Activated naive CD4-positive, alpha-beta T cell (primary cell): ENCODE measurements at places on chromosomes 6 and 20.

DNA sequence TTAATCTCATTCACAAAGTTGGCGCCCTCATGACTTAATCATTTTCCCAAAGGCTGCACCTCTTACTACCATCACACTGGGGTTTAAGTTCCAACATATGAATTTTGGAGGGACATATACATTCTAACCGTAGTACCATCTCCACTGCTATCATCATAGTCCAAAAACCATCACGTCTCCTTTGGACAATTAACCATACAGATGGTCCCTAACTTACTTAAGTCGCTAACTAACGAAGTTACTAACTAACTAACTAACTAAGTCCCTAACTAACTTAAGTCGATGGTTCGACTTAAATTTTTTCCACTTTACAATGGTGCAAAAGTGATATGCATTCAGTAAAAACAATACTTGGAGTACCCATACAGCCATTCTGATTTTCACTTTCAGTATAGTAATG is 24.0 kb upstream of the TBC1D22B start:
- no peak for DNase-seq

DNA sequence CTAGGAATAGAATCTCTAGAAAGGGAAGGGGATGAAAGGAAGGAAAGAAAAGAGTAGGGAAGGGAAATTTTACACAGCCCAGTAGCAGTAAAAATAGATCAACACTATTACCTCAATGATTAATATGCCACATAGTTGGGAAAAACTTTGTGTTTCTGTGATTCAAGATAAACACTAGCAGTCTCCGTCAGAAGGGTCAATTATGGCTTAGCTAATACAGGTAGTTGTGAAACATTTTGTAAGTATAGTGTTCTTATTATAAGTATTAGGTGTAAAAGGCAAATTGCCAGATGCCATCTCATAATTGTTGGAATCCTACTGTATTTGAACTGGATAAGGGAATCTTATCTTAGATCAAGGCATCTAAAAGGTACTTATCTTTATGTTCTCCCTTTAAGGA is 165.7 kb downstream of the MTFR2 start:
- no peak for DNase-seq

DNA sequence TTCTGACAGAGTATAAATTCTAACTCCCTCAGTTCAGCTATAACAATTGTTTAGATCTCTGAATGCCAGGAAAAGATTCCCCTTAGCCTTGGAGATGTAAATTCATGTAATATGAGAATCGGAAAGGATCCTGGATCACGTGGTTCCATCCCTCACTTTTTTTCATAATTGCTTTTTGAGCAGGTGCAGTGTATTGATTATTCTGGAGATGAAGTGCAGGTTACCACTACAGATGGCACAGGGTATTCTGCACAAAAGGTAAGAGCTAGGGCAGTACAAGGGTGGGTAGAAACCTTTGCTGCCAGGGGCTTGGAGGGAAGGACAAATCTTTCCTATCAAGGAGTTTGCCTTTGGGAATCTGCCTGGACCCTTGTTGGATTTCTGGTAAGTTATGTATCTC is 52.7 kb downstream of the KDM1B start:
- no peak for DNase-seq

DNA sequence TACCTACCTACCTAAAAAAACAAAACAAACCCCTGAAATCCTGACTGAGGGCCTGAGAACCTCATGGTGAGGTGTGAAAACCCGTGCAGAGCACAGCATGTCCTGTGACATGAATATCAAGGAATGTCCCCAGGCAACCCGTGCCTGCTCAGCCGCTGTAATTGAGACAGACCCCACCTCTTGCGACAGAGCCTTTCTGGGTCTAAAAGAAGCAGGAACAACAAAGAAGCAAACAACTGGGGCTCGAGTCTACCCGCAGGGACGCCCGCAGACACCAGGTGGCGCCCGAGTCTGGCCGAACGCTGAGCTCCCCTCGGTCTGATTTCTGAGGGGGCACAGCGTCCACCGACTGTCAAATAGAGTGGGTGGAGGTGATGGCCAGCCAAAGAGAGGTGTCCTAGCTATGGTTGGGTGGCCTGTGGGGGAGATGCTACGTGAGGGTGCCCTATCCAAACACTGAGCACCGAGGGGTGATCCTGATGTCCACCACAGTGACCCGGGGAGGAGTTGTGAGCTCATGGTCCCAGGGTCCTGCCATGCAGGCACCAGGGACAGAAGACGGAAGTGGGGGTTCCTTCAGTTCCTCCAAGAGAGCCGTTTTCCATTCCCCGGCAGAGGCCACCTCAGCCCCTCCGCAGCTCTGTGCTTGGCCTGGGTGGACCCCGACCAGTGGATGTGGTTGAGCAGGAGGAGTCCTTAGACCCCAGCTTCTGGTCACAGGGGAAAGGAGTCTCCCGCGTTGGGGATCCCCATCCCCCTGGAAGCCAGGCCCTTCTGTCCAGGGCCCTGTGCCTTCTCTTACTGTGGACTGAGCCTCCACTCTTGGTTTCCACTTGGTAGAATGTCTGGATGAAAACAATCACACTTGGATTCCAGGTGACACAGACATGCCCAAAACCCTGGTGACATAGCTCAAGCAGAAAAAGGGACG is 268.2 kb downstream of the CDC5L start:
- peak; percentile 63 for DNase-seq

- no peak for DNase-seq
These were observed 31.9 kb upstream of the TCP11 start for GRCh38 chr6:35173044-35173426.

DNA sequence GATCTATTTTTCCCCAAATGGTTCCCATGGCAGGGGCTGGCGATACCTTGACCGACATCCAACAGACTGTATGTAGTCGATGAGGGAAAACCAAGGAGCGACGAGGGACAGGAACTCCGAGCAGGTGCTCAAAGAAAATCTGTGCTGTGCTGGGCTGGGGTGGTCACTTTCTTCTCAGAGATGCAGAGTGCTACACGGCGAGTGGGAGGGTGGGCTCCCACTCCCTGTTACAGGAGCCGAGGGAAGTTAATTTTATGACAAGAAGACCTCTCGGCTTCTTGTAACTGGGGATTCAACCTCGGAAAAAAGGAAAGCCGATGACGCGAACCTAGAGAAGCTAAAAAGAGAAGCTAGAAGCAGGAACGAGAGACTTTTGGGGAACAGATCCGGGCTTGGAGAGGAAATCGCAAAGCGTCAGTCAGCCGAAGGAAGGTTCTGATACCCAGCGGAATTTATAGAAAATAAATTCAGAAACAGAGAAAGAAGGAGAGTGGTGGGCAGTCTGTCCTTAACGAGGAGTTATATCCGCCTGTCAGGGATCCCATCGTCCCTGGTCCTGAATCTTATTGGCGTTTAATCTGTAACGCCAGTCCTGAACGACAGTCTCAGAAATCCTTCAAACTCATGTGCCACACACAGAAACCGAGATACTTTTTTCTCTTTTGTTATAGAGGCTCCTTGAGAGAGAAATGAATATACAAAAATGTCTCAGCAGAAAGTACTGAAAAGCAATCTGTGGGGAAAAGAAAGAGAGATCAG is 84.6 kb upstream of the ZNF322 start:
- DNase-seq, result no peak

DNA sequence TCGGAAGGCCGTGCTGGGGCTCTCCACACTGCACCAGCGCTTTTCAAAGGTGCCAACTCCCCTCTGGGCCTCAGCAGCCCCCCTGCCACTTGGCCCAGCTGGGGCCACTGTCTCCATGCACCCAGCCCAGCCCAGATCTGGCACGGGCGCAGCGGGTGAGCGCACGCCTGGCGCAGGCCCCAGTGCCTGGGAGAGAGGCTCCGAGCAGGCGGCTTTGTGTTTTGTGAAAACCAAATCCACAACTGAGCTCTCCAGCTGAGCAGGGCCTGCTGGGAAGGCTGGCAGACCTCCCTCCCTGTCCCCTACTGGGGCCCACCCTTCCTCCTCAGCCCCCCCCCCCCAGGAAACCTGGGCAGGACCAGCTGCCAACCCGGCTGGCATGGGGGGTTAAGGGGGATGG is 17.0 kb downstream of the MDGA1 start:
- DNase-seq, result no peak

GRCh38 chr6:155235087-155235486 is 28.7 kb upstream of the CLDN20 start:
- no peak for DNase-seq

DNA sequence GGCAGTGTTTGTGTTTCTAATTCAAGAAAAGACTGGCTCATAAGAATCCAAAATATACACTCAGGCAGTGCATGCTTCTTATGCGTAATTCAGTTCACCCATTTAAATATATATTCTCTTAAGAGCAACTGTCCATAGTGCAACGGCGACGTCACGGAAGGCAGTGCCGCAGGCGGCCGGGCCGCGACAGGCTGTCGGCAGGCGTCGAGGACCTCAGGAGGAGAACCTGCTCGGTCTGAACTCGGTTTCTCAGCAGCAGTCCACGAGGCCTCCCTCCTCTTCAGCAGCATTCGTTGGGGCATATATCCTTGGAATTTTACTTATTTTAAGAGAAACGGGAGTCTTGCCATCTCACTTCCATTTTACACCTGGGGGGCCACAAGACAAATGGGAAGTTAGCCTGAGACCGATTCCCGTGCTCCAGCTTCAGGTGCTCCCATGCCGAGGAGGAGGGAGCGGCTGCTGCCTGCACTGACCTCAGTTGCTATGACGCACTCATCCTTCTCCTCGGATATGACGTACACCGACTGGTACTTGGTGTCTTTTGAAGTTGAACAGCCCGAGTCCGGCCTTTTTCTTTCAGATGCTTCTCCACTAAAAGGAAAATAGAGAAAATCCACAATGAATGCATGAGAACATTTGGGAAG is 8.2 kb downstream of the DLL1 start:
- DNase-seq, result no peak

GRCh38 chr6:5684320-5685053 is 322.2 kb downstream of the NRN1 start:
- no peak for DNase-seq

DNA sequence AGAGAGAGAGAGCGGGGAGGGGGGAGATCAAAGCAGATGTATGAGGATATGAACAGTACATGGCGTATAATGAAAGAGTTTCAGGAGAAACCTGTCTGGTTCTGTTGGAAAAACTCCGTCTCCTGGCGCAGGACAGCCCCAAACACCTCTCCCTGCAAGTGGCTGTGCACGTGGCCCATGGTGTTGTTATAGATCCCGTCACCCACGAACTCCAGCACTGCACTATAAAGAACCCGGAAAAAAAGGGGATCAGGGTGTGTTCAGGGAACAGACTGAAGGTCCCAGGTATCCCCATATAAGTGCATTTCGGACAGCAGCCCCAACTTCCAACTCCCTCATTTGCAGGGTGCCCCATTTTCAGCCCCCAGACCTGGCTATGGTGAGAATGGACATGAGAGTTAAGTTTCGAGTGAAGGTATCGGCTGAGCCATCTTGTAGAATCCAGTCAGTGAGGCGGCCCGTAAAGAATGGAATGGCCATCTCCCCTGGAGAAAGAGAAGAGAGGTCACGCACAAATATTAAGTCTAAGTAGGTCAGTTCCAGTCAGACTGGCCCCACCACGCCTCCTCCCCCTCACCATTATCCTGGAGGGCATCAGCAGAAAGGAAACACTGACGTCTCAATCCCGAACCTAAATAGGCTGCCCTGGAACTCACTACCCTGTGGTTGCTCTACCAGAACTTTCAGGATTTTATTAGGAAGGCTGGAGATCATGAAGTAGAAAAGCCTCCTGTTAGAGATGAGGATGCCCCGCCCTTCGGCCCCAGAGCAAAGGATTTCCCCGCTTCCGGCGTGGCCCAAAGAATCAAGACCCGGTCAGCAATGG is 1.3 kb downstream of the TAP1 start:
- no peak for DNase-seq

GRCh38 chr20:38034108-38034649 is 633 bp downstream of the RPRD1B start:
- DNase-seq, result no peak

DNA sequence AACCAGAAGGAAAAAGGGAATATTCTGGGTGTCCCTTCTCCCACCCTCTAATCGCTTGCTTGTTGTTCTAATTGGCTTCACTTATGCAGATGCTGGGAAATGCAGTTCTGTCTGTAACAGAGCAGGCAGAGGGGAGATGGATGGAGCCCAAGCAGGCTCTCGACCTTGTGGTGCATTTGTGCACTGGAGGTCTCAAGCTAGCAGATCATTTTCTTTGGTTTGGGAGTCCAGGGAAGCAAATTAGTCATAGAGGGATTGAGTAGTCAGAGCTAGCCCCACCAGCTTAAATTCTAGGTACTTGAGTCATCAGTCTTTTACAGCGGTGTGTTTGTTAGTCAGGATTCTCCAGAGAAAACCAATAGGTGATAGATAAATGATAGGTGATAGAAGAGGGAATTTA is 234.7 kb upstream of the ECI2 start:
- no peak for DNase-seq

- DNase-seq, result no peak
These were observed 22.6 kb downstream of the UST start for GRCh38 chr6:148769304-148769968.

DNA sequence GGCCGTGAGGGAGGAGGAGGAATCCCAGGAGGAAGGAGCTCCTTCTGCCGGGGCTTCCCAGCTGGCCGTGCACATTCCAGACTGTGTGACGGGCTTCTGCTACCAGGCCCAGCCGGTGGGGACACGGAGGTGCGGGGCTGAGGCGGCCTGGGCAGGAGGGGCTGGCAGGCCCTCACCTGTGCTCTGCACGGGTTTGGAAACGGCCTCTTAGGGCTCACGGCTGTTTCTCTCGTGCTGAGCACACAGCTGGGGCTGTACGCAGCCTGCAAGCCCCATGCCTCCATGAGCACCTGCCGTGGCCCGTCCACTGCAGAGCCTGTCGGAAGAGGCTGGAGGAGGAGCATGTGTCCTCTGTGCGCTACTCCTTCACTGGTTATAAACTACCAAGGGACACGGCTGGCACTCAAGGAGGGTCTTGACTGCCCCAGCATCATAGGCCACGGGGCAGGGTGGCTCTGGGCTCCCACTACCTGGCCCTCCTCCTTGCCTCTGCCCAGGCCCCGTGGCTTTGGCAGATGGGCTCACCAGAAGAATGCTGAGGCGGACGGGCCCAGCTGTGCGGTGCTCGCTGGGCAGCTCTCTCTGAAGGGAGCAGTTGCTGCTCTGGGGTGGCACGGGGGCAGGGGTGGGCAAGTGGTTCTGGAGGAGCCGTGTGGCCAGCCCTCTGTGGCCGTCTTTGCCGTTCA is 15.8 kb downstream of the NPEPL1 start:
- DNase-seq, result no peak

GRCh38 chr6:112883095-112883494 is 536.0 kb downstream of the RFPL4B start:
- DNase-seq, result no peak

GRCh38 chr6:136186363-136186762 is 63.7 kb downstream of the MTFR2 start:
- no peak for DNase-seq

GRCh38 chr6:114445846-114446245 is 103.0 kb upstream of the HS3ST5 start:
- DNase-seq, result no peak

DNA sequence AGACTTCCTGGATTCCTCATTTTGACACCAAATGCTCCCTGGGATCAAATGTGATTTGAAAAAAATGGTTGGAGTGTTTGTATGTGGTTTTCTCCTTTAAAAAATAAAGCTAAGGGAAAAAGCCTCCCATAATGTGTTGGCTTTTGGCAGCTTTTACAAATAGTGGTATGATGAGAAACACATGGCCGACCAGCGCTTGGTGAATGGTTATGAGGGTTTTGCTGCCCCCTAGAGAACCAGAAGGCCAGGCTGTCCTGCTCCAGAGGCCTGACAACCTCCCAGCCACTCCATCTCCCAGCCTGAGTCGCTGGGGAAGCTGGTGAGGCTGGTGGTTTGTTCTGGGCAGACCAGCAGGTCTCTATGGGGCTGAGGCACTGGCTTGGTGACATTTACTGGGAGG is 69.3 kb downstream of the CLIC5 start:
- DNase-seq, result no peak

- no peak for DNase-seq
These were observed 16.0 kb downstream of the LINC00237 start for GRCh38 chr20:21090111-21090618.

GRCh38 chr6:67210450-67210849 is 1424.6 kb upstream of the ADGRB3 start:
- DNase-seq, result no peak
